RPMI7951 (cell line): ENCODE measurements at places on chromosomes 11 and 22. TPM values are rescaled to one million over a fixed set of nuclear protein-coding genes. Genes with fewer than 3 reads are reported as not detected.

Gene NXPE4
- not detected in 2 replicates for total RNA-seq

Gene FREY1
- not detected in 2 replicates for total RNA-seq

Gene DSCAML1
- not detected in 2 replicates for total RNA-seq

GRCh38 chr11:130131961-130132850 lies 27.4 kb upstream of the ST14 start:
- peak; percentile 65 for DNase-seq

DNA sequence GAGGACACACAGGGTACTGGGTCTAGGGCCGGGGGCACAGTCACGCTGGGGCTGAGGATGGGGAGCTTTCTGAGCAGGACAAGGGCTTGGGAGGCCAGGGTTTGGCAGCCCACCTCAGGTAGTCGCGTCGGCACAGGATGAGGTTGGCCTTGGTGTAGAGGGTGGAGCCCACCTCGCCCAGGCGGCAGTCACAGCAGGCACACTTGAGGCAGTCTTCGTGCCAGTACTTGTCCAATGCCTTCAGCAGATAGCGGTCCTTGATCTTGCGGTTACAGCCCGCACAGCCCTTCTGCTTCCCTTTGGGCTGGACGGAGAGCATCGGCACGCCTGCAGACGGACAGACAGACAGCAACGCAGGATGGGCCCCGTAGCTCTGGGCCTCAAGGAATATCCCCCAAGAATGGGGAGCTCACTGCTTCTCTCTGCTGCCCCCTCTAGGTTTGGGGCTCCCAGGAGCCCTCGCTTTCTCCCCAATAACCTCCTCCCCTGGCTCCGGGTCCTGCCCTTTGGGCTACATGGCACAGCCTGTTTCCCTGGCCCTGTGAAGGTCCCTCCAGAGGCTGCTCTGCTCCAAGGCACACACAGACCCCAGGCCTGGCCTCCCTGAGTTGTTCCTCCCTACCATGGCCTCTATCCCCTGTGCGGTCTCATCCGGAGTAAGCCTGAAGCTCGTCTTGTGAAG lies 33.4 kb downstream of the LMO1 start:
- no peak for DNase-seq

DNA sequence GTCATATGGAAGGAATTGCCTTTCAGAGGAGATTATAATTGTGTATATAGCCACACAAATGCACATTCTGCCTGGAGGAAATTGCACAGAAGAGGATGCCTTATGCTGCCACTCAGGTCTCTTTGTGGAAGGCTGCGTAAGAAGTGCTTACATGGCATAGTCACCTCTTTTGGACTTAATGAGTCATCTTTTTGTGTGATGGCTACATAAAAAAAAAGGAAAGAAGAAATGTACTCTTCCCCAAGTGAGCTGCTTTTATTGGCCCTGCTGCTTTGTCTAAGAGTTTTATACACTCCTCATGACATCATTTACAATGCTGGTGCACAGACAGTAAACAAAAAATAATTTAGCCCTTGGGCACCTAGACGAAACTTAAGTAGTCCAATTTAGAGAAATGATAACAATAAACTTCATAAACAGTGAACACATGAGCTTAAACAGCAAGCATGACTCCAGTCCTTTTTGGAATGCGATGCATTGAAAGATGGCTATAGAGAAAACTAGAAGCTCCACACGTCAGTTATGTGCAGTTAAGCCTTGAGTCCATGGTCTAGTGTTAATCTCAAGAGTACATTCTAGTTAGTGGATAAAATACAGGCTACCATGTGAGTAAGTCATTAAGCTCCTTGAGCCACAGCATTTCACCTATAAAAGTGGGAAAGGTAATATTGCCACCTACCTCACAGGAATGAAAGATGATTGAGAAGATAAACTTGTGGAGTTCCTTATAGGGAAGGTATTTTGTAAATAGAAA lies 12.0 kb downstream of the CSTPP1 start:
- DNase-seq, result peak; percentile 73

DNA sequence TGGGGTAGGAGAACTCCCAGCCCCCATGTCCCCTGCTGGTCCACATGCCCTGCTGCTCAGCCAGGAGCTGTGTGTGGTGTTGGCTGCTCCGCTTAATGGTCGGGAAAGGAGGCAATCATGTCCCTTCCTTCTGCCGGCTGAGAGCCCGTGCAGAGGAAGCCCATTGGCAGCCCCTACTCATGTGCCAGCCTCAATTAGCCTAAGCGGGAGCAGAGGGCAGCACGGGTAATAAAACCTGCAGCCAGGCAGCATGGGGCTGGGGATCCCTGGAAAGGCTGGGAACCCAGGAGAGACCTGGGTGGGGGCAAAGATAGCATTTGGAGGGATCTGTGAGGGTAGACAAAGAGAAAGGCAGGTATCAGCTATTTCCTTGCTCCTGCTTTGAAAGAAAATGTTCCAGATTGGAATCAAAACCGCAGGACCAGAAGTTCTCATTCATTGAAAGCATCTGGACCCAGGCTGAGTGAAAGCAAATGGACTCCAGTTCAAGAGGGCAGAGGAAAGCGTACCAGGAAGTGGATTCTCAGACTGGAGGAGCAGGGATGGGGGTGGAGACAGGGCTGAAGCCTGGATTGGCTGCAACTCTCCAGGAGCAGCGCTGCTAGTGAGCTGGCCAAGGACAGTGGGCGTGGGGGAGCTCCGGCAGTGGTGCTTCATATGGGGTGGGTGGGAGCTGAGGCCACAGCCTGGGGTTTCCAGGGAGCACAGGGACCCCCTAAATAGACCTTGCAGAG lies 103.4 kb upstream of the NECTIN1 start:
- DNase-seq, result peak; percentile 46

DNA sequence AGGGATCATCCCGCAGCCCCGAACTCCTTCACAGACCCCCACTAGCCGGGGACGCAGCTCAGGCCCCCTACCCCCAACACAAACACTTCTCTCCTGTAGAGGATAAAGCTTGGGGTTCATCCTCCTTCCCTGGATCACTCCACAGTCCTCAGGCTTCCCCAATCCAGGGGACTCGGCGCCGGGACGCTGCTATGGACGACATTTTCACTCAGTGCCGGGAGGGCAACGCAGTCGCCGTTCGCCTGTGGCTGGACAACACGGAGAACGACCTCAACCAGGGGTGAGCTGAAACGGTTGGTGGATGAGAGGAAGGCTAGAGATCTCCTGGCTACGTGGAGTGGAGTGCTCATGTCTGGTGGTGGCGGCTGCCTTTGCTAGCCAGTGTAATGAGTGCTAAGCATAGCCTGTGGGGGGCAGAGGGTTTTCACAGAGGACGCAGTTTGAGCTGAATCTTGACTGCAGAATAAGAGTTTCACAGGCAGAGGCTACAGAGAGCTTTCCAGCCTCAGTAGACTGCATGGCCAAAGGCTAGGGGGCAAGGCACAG lies 580 bp downstream of the ILK start:
- peak; percentile 66 for DNase-seq

DNA sequence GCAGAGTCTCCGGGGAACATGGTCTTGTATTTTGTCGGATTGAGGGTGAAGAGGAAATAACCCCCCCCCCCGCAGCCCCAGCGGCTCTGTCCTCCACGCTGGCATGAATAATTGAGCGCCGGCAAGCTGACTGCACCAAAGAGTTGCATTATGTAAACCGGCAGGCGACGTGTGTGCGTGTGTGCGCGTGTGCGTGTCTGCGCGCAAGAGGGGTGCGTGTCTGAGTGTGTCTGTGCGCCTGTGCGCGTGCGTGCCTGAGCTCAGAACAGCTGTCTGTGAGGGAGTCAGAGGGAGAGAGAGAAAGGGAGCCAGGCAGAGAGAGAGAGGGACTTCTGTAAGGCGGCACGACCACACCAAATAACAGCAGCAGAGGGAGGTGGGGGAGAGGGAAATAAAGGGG lies 94.4 kb downstream of the SCN3B start:
- DNase-seq, result peak; percentile 83

DNA sequence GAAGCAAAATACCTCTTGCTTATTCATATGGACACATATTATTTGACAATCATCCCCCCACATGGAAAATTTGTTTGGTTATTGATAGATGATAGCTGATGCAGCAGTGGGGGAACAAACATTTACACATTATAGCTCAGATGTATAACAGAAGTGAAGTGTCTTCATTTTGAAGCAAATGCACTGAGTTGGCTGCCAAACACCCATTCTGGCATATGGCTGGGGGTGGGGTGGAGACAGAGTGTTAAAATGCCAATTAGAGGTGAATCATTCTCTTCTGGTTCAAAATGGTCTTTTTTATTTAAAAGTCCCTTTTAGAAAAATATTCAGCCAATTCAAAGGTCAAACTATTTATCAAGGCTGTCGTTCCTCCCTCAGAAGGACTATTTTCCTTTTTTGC lies 157.3 kb upstream of the TRPC6 start:
- no peak for DNase-seq
